Sigmoid colon (tissue), 7 donors: ENCODE measurements at places on chromosomes 1 and 21. TPM values are rescaled to one million over a fixed set of nuclear protein-coding genes. Genes with fewer than 3 reads are reported as not detected.

The LAMB3 gene
- total RNA-seq, result 0.16 TPM

DNA sequence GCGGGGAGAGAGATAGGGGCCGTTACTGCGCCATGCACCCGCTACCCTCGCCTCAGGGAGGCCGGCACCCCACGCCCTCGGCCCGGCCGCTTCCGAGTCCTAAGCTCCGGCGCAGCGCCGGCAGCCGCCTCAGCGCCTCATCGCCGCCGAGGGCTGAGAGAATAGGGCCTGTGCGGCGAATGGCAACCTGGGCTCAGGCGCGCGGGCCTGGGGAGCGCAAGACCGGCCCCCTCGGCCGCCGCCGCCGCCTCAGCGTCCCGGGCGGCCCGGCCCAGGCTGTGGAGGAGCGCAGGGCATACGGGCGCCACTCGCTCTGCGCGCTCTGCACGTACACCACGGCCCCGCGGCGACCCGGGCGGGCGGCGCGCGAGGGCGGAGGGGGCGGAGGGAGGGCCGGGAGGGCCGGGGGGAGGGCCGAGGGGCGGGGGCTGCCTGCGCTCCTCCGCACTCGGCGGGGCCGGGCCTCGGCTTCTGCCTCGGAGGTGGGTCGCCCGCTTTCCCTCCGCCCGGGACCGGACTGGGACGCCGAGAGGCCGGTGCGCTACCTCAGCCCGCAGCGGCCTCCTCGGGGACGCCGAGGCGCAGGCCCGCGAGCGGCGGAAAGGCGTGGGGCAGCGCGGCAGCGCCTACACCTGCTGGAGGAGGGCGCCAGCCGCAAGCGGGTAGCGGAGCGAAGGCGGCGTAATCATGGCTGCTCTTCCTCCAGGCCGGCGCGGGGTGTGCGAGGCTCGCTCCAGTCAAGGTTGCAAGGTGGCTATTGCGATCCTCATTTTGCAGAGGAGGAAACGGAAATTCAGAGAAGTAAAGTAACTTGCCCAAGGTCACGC lies at the start of gene EGLN1:
TSS of gene EGLN1 (minus strand) at position 317 of the 827 bp plus-strand sequence. CDS start 399 bp downstream, outside the sequence.
- H3K27ac ChIP-seq, result peak within 1 kb of the TSS; percentile 99
- peak within 1 kb of the TSS; percentile 88 for H3K4me3 ChIP-seq
- H3K36me3 ChIP-seq, result no peaks in the 10 kb centered on the region
- peaks cover 34% of the 10 kb centered on the region for H3K4me1 ChIP-seq
- peak; percentile 91 for DNase-seq
- H3K27me3 ChIP-seq, result no peaks in the 10 kb centered on the region

The LDLRAD1 gene
- total RNA-seq, result not detected

DNA sequence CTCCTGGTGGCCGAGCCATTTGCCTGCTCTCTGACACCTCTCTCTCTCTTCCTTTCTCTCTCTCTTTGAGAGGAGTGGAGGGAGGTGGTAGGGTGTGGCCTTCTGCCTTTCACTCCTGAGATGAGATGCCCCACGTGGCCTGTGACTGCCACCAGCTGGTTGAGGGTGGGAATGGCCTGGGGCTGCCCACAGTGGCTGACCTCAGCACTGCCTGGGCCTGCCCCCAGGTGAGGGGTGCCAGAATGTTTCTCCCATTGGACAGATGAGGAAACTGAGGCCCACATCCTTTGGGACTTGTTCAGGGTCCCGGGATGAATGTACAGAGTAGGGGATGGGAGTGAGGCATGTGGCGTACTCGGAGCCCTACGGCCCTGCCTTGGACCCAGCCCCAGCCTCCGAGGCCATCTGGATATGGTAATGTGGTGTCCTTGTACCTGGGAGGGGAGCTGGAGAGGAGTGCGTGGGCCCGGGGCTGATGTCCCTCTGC lies 12.7 kb upstream of the C1orf167 start:
- H3K27me3 ChIP-seq, result no peaks in the 10 kb centered on the region
- H3K4me3 ChIP-seq, result no peak overlapping the region
- DNase-seq, result no peak
- H3K27ac ChIP-seq, result no peak overlapping the region
- no peaks in the 10 kb centered on the region for H3K4me1 ChIP-seq
- H3K36me3 ChIP-seq, result peaks cover 4% of the 10 kb centered on the region

DNA sequence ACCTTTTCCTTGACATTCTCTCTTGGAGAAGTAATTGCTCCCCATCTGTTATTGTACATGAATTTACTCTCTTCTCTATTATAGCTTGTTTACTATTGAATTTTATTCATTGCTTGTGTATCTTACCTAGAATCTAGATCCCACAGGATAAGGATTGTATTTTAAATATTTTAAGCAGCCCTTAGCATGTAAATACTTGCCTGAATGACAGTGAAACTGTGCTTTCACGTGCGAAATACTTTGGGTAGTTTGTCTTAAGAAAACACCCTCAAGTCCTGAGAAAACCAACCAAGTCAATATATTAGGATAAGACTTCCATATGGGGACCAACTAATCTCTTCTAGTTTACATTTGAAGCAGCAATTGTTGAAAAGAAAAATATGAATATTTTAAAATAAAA lies 15.3 kb downstream of the ARPC5 start:
- H3K27ac ChIP-seq, result no peak overlapping the region
- H3K4me3 ChIP-seq, result no peak overlapping the region
- H3K4me1 ChIP-seq, result no peaks in the 10 kb centered on the region
- no peak for DNase-seq
